ENCODE measurements at places on chromosomes 12 and 14.

DNA sequence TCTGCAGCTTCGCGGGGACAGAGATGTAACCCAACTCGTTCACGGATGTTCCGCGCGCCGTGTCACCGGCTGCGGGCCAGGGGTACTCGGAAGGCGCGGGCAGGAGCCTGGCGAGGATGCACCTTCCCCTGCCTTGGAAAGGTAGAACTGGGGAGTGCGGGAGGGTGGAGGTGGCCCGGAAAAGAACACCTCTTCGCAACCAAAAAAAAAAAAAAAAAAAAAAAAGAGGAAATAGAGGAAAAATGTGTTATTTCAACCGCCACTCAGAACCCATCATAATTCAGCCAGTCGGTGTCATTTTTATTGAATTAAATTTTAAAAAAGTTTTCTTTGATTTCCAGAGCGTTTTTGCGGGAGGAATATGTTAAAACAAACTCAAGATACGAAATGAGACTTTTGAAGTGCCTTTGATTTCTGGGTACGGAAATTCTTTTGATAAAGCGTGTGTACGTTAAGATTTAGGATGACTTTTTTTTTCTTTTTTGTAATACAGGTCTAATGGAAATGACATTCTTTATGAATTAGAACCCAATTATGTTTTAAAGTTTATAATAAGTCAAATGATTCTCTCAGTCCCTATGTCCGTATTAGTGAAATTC, 8.9 kb downstream of the CDKN1B start:
- DNase-seq = no peak

GRCh38 chr12:56374726-56375597, 12.3 kb upstream of the APOF start:
- DNase-seq = no peak

DNA sequence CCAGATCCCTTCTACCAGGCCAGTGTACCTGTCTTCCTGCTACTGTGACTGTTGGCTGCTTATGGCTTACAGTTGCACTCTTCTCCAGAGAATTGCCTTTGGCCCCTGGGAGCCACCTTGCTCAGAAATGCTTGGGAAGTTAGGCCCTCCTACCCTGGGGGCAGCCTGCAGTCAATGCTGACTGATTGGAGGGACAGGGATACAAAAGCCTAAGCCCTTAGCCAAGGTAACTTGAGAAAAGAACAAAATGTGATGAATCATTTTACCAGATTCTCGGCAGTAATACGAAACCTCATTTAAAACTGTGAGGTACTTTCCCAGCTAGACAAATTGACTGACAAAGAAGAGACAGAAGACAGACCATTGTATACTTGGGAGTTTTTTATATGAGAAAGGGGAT, 47.3 kb downstream of the PTCSC3 start:
- DNase-seq = no peak

GRCh38 chr12:99154983-99155336, 492.6 kb upstream of the GARIN6 start:
- no peak for DNase-seq

- DNase-seq = no peak
Observed at GRCh38 chr14:32908196-32909084, 30.2 kb upstream of the NPAS3 start.

- DNase-seq = no peak
Observed at GRCh38 chr12:55922126-55922525, 5.6 kb downstream of the PYM1 start.

DNA sequence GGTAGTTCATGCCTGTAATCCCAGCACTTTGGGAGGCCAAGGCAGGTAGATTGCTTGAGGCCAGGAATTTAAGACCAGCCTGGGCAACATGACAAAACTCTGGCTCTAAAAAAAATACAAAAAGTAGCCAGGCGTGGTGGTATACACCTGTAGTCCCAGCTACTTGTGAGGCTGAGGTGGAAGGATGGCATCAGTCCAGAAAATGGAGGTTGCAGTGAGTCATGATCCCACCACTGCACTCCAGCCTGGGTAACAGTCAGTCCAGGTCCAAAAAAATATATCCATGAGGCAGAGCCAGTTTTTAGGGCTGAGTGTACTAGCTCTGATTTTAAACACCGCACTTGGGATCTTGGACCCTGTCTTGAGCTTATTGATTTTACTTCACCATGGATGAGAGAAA, 30.6 kb upstream of the FICD start:
- DNase-seq = no peak

- DNase-seq = no peak
Observed at GRCh38 chr14:21072031-21072473, 1.9 kb downstream of the ARHGEF40 start.

- no peak for DNase-seq
Observed at GRCh38 chr14:67186789-67187584, 2.3 kb upstream of the GARIN2 start.

GRCh38 chr12:50925342-50925651, 27.0 kb upstream of the HIGD1C start:
- DNase-seq = no peak

GRCh38 chr12:50922820-50923219, 29.5 kb upstream of the HIGD1C start:
- no peak for DNase-seq

GRCh38 chr12:24599736-24600135, 349.2 kb downstream of the BCAT1 start:
- DNase-seq = no peak

GRCh38 chr12:33536431-33536830, 96.8 kb upstream of the SYT10 start:
- no peak for DNase-seq

- DNase-seq = no peak
Observed at GRCh38 chr14:92466059-92466458, 47.5 kb upstream of the RIN3 start.

Data from 8988T (cell line).